Upper lobe of left lung (tissue), 6 donors: ENCODE measurements at places on chromosomes 2 and 18. TPM values are rescaled to one million over a fixed set of nuclear protein-coding genes. Genes with fewer than 3 reads are reported as not detected.

DNA sequence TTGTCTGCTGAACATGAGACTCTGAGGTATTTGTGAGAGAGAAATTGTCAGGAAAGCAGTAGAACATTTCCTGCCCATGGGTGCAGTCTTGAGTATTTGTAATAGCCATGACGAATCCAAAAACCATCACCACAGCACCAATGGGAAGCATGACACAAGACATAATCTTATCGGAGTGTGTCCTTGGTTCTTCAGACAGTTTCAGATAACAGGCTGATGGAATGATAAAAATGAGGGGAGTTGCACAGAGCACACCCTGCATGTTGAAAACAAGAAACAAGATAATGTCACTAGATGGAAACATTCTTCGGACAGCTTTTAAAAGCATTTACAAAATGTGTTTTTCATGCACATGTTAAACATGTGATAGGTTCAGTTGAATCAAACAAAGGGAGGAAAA is 56.9 kb downstream of the SLC38A11 start:
- H3K27me3 ChIP-seq: no peaks in the 10 kb centered on the region
- H3K36me3 ChIP-seq: no peaks in the 10 kb centered on the region
- H3K4me3 ChIP-seq: no peak overlapping the region
- H3K4me1 ChIP-seq: no peaks in the 10 kb centered on the region
- DNase-seq: no peak

The PROKR1 gene
- not detected for total RNA-seq

- H3K27ac ChIP-seq: peak overlapping the region; percentile 28
- no peak for DNase-seq
- H3K4me1 ChIP-seq: peaks cover 33% of the 10 kb centered on the region
- no peaks in the 10 kb centered on the region for H3K27me3 ChIP-seq
Measured at GRCh38 chr2:20637147-20637546, 13.8 kb downstream of the HS1BP3 start.

- H3K4me3 ChIP-seq: no peak overlapping the region
- H3K36me3 ChIP-seq: no peaks in the 10 kb centered on the region
- H3K27ac ChIP-seq: no peak overlapping the region
- DNase-seq: no peak
Measured at GRCh38 chr2:58904095-58904494, 663.0 kb upstream of the FANCL start.

DNA sequence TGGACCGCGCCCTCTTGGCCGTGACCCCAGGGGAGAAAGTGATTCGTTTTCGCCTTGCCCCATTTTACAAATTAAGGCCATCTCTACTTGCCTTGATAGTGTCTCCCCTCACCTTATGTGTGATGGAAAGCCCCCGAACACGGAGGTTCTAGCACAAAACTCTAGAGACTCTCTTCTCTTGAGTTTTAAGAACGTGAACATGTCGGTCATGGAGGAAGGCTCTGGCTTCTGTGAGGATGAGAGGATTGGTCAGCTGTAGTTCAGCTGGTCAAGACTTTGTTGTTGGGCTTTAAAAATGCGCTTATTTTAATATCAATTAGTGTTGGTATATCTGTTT is 828 bp downstream of the DYNC1I2 start:
- H3K36me3 ChIP-seq: peaks cover 24% of the 10 kb centered on the region
- no peak for DNase-seq
- peak overlapping the region; percentile 84 for H3K27ac ChIP-seq
- peaks cover 7% of the 10 kb centered on the region for H3K4me1 ChIP-seq
- H3K4me3 ChIP-seq: peak overlapping the region; percentile 86
- H3K27me3 ChIP-seq: no peaks in the 10 kb centered on the region

DNA sequence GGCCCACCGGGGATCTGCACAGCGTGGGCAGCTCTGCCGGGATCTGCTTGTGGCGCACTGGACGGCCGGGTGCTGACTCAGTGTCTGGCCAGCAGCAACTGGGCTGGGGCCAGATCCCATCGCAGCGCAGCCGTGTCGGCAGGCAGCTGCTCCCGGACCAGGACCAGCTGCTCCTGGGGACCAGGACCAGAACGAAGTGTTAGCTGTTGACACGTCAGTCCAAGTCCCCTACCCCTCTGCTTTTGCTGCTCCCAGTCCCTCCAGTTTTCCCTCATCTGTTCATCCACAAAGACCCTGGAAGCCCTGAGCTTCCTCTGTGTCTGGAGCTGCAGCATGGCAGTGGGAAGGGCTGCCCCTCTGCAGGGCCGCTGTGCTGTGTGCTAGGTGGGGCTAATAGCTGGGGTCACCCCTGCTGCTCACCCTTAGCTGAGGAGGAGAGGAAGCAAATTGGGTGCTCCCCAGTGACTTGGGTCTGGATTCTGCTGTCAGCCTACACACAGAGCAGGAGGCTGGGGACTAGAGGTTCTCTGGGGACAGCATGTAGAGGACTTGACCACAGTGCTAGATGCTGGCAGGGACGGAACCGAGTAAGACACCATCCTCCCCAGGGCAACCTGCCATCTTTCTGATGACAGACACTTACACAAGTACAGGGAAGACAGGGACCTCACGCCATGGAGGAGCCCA is 16.9 kb upstream of the KIF1A start:
- DNase-seq: no peak
- H3K4me1 ChIP-seq: peaks cover 8% of the 10 kb centered on the region
- H3K27ac ChIP-seq: no peak overlapping the region

DNA sequence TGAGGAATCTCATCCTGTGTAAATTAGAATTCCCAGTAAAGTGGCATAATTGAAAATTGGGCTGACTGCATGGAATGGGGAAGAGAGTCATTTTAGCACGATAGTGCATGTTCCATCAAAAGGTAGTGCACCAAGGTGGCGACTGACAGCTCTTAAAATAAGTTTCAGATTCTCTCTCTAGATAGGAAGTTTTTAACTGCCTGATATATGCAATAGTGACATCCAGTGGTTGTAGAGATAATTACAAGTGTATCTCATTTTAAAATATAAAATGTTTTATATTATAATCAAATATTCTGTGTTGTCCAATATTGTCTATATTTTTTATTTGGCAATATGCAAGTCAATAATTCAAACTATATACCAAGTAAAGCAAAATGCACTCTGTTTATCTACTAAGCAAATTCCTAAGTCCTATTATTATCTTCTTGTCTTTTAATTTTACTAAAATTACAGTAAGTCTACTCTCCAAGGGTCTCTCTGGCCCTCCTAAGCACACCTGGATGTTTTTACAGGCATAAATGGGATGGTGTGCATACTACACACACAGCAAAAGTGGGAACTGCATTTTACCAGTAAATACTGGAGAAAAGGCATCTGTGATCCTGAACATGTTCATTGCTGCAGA is 397.7 kb upstream of the HNRNPA3 start:
- no peak overlapping the region for H3K27ac ChIP-seq
- DNase-seq: no peak
- no peaks in the 10 kb centered on the region for H3K27me3 ChIP-seq
- H3K36me3 ChIP-seq: no peaks in the 10 kb centered on the region
- no peak overlapping the region for H3K4me3 ChIP-seq

GRCh38 chr2:74384051-74384450 is 3.9 kb upstream of the DCTN1 start:
- no peaks in the 10 kb centered on the region for H3K36me3 ChIP-seq
- no peak for DNase-seq
- no peaks in the 10 kb centered on the region for H3K27me3 ChIP-seq
- H3K4me1 ChIP-seq: peaks cover 52% of the 10 kb centered on the region
- H3K27ac ChIP-seq: peak overlapping the region; percentile 60
- no peak overlapping the region for H3K4me3 ChIP-seq

DNA sequence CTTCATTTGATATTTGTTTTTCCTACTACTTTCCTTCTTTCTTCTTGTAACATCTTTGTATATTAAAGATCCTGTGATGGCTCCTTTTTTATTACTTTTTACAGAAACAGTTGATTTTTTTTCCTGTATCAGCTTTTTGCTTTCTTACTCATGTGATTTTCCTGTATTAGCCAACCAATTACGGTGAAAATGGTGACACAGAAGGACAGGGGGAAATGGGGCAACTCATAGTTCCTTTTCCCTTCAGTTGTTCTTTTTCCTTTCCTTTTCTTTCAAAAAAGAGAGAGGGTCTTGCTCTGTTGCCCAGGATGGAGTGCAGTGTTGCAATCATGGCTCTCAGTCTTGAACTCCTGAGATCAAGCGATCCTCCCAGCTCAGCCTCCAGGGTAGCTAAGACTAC is 117.8 kb downstream of the ATL2 start:
- H3K27ac ChIP-seq: no peak overlapping the region
- H3K4me3 ChIP-seq: no peak overlapping the region
- no peaks in the 10 kb centered on the region for H3K36me3 ChIP-seq
- H3K27me3 ChIP-seq: no peaks in the 10 kb centered on the region

The SERPINB3 gene
- 63.6 TPM for total RNA-seq

DNA sequence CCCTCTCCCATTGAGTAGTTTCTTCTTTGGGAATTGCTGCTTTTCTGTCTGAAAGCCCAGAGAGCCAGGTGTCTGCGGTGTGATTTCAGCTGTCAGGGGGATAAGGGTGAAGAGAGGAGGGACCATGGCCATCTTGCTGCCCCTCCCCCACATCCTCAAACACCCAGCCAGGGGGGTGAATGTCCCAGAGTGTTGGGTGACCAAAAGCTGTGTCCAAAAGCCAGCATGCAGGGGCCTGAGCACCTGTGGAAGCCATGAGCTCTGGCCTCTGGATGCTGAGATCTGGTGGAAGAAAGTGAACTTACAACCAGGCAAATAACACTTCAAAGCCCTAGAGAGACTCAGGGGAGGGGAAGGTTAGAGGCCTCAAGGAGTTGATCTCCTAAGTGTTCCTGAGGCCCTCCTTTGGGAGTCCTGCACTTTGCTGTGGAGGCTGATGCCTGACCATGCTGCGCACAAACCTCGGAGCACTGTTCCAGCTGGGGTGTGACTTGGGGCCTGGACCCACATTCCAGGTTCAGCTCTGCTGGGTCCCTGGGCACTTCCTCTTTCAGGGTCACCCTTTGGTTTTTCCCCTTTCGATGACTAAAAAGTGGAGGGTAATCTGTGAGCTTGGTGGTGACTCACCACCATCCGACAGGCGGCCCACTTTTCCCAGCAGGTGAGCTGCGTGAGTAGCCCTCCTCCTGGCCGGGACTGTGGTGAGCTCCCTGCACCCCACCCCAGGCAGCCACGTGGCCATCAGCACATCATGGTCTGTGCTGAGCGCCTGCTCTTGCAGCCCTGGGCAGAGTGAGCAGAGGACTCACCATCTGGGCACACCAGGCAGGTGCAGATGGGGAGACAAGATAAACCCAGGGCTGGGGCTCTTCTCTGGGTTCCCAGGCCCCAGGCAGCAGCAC is 66.8 kb upstream of the FOSL2 start:
- H3K27me3 ChIP-seq: no peaks in the 10 kb centered on the region
- H3K4me3 ChIP-seq: no peak overlapping the region
- peak; percentile 35 for DNase-seq
- H3K4me1 ChIP-seq: no peaks in the 10 kb centered on the region
- H3K27ac ChIP-seq: no peak overlapping the region

DNA sequence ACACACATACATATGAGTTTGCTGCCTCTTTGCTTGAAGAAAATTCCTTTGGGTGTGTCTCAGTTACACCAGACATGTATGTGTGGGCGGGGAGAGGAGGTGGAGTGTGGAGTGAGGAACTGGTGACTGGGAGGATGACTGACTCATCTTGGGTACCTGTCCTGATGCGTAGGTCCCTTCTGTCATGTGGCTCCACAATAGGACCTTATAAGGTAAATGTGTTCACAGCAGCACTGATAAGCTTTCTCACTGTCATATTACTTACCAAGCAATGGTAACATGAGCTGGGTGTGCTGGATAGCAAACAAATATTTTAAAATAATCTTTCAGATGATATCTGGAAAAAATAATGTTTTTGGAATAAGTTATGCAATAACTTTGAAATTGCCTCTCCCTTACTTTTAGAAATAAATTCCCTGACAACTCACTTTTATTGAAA is 45.1 kb downstream of the SLC9A2 start:
- no peak overlapping the region for H3K27ac ChIP-seq
- H3K4me1 ChIP-seq: no peaks in the 10 kb centered on the region
- DNase-seq: no peak
- no peaks in the 10 kb centered on the region for H3K36me3 ChIP-seq

- H3K27me3 ChIP-seq: no peaks in the 10 kb centered on the region
- H3K4me3 ChIP-seq: no peak overlapping the region
- no peaks in the 10 kb centered on the region for H3K36me3 ChIP-seq
Measured at GRCh38 chr18:34697233-34697632, 12.9 kb upstream of the DTNA start.
